AG08395 (cell line): ENCODE measurements at places on chromosomes 2 and 18.
A peak's percentile ranks its signal among the peaks of the same experiment; 100 is the strongest.

- DNase-seq, result no peak
Measured at GRCh38 chr2:10878268-10878915, 33.3 kb upstream of the KCNF1 start.

GRCh38 chr2:159454185-159454584 is 162.2 kb downstream of the BAZ2B start:
- DNase-seq, result no peak

DNA sequence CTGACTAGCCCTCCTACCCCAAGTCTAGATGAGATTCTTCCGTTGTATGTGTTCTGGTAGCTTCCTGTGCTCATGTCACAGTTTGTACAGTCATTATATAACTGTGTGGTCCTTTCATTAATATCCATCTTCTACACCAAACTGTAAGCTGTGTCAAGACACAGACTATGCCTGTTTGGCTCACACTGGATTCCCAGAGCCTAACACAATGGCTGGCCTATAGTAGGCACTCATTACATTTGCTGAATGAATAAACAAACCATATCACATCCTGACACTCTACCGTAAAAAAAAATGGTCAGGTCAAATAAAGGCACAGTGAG is 72.6 kb downstream of the ANKRD44 start:
- no peak for DNase-seq

DNA sequence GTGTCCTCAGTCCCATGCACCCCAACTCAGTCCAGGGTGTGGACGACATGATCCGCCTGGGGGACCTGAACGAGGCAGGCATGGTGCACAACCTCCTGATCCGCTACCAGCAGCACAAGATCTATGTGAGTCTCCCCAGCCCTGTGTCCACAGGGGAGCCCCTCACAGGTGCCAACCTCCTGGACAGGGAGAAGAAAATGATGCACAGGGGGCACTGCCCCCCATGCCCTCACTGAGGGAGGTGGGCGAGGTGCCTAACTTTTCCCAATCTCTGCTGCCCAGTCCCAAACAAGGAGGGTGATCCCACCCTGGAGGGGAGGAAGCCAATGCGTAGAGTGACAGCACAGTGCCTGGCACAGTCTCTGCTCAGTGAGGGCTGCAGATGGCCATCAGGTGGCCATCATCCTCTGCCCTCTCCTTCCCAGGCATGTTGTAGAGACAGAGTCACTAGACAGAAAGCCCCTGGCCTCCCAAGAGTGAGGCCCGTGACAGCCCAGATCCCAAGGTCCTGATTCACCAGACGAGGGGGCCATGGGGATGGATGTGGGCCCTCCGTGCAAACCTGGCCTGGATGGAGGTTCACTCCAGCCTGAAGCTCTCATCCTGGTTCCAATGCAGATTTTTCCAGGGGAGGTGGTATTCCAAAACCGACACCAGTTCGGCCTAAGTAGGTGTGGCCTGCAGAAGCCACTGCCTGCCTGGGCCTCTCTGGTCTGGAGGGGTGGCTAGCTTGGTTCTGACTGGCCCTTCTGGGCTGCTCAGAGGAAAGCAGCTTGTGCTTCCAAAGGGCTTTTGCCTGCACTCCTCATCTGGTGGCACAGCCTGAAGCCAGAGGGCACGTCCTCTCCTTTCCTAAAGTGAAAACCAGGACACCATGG is 30.0 kb downstream of the MYO7B start:
- no peak for DNase-seq

GRCh38 chr2:23662941-23663920 is 263.7 kb downstream of the ATAD2B start:
- DNase-seq, result peak; percentile 10

DNA sequence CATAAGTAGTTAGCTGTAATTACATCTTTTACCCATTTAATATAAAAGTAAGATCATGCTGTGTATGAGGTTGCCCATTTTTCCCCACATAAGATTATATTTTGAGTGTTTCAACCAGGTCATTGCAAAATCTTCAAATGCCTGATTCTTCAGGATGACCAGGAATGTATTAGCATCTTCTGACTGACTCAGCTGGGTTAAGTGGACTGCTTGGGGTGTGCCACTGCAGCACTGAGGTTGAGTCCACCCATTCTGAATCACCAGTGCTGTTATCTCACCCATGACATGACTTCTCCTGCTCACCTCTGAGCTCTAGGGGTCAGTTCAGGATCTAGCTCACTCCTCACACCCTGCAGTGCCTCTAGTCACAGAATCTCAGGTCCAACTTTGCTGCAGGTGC is 576.7 kb upstream of the ZEB2 start:
- DNase-seq, result peak; percentile 78

DNA sequence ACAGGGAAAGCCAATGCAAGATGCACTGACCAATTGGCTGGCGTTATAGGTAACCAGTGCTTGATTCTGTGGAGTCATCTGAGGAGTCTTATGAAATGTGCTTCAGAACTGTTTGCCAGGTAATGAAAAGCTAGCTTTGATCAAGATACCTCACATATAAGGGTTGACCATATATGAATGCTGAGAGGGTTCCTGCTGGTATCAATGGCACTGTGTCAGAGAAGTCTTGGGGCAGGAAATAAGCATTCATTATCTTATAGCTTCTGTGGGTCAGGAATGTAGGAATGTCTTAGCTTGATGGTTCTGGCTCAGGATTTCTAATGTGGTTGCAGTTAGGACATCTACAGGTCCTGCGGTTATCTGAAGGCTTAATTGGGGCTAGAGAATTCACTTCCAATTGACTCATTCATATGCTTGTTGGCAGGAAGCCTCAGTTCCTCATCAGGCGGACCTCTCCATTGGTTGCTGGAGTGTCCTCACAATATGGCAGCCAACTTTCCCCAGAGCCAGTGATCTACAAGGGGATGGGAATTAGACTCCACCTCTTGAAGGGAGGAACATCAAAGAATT is 22.1 kb upstream of the TCF7L1 start:
- peak; percentile 53 for DNase-seq

- DNase-seq, result peak; percentile 65
Measured at GRCh38 chr2:45009928-45010701, 863 bp upstream of the SIX2 start.

DNA sequence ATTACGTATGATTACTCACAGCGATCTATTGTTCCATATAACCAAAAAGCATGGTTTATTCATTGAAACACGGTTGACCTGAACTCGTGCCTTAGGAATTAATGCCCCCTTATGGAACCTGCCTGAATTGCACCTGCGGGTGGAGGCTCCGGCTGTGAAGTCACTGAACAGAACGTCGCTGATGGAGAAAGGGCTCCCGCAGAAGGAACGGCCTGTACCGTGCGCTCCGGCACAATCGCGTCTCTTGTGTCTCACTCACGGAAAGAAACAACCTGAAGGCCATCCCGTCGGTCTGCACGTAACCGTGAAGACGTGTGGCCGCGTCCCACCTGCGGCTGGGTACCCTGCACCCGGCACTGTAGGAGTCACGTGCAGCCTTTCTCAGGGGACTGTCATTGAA is 133.1 kb downstream of the NFATC1 start:
- peak; percentile 87 for DNase-seq

GRCh38 chr2:151408788-151409600 is 708 bp upstream of the RIF1 start:
- DNase-seq, result no peak

- no peak for DNase-seq
Measured at GRCh38 chr18:36045241-36045991, 21.9 kb downstream of the RPRD1A start.

GRCh38 chr18:24915547-24915946 is 436.4 kb downstream of the ZNF521 start:
- DNase-seq, result peak; percentile 64

- DNase-seq, result peak; percentile 6
Measured at GRCh38 chr2:163132850-163133249, 294.3 kb upstream of the KCNH7 start.

GRCh38 chr2:218194880-218195279 is 22.1 kb upstream of the ARPC2 start:
- no peak for DNase-seq

GRCh38 chr2:50215736-50216135 is 816.2 kb downstream of the NRXN1 start:
- DNase-seq, result no peak

- no peak for DNase-seq
Measured at GRCh38 chr2:223654384-223654915, 52.3 kb upstream of the SCG2 start.

DNA sequence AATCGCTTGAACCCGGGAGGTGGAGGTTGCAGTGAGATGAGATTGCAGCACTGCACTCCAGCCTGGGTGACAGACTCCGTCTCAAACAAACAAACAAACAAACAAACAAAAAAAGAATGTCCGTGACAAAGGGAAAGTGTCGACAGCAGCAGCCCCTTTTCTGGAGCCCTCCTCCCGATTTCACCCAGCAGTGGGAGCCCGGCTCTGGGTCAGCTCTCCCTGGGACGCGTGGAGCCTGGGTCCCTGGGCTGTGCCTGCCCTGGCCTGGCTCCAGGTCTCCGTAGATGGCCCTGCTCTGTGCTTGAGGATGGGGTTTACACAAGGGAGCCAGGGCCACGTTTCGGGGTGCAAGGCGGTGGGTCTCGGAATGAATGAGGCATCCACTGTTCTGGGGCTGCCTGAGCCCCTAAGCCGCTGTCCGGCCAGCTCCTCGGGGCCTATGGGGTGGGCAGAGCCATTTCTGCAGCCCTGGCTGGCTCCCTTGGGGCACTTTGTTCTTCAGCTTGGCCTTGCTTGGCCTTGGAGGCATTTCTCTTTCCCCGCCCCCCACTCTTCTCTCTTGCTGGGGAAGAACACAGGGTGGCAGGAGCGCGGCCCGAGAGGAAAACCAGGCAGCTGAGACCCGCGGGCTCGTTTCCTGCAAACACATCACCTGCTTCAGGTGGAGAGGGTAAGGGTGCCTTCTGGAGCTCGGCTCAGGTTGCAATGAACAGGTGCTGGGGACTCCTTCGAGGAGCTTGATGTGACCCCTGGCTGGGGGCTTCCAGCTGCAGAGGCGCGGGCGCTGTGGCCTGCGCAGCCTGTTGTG is 29.1 kb downstream of the RTP5 start:
- DNase-seq, result no peak

DNA sequence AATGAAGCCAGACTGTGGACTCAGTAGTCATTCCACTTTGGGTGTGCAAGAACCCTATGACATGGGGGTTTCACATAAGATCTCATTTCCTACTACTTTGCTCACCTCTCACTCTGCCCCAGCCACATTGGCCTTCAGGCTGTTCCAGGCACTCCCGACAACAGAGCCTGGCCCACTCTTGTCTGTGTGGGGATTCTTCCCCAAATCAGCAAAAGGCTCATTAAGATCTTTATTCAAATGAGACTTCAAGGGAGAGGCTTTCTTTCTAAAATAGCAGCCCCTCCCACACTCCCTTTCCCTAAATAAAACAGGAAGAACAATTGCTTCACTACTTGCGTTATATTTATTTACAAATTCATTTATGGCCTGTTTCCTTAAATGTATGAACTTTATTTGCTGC is 3.5 kb upstream of the CDC42EP3 start:
- no peak for DNase-seq

DNA sequence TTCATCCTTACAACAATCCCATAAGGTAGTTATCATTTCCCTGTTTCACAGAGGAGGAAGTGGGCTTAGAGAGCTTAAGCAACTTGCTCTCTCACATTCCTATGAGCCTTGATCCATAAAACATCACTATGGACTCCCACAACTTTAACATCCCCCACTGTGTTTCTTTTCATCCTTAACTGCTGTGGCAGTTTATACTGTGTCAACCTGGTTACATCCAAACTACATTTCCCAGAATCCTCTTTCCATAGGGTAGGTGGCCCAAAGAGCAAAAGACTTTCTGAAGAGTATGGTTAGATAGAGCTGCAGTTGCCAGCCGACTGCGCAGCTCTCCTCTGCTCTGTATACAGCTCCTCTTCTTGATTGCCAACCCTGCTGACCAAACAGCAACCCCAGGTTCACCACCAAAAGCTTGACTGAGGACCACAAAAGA is 22.5 kb downstream of the MAP3K2 start:
- DNase-seq, result no peak

DNA sequence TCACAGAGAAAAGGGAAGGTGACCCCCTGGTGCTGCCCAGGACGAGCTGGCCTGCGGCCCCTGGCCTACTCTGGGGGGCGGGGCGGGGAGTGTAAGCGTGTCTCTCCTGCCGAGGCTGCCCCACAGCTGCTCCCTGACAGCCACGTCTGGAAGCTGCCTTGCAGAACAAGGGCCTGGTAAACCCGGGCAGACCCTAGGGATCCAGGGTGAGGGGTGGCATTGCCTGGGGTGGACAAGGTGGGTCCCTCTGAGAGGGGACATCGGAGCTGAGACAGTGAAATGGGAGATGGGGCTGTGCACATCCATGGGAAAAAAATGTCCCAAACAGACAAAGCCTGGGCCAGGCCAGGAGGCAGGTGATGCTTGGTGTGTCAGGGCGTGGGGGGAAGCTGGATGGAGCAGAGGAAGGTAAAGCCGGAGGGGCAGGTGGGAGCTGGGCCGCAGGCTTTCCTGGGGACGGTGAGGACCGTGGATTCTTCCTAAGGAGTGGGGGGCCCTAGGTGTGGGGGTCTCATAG is 66.0 kb upstream of the HDAC4 start:
- no peak for DNase-seq

GRCh38 chr2:25286723-25287483 is 54.8 kb downstream of the DNMT3A start:
- no peak for DNase-seq

GRCh38 chr18:21930177-21930576 is 189.6 kb downstream of the MIB1 start:
- DNase-seq, result no peak

- no peak for DNase-seq
Measured at GRCh38 chr2:118591223-118591622, 256.2 kb downstream of the EN1 start.

DNA sequence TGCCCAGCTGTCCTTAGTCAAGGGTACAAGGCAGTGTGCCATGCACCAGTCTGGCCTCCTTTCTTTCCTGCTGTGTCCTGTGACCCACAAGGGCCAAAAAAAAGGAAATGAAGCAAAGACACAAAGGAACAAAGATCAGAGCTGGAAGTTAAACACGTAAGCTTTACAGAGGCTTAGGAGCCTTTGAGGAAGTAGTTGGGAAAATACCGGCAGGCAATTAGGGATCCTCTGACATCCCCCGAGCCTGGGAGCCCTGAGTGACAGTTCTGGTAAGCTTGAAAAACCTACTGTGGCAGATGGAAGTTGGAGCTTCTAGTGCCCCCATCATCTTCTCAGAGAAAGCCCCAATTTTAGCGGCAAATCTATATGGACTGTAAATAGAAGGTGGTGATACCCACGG is 78.5 kb downstream of the SPRED2 start:
- DNase-seq, result no peak

DNA sequence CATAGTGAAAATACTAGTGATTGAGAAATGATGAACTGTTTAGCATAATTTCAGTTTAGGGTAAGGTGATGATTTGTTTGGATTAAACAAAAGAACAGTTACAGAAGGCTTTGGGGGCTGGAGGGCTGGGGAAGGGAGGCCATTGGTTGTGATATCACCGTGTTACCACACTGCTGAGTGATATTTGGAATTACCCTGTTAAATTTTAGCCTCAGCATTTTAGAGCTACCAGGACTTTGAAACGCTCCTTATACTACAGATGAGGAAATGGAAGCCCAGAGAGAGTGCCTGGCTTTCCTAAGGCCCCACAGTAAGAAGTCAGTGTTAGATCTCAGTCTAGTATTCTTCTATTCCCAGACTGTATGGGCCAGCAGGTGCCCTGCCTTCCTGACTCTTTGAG is 15.6 kb downstream of the ARHGEF33 start:
- no peak for DNase-seq
